Amygdala (tissue), 56 donors: ENCODE measurements at places on chromosomes 3 and 15.

DNA sequence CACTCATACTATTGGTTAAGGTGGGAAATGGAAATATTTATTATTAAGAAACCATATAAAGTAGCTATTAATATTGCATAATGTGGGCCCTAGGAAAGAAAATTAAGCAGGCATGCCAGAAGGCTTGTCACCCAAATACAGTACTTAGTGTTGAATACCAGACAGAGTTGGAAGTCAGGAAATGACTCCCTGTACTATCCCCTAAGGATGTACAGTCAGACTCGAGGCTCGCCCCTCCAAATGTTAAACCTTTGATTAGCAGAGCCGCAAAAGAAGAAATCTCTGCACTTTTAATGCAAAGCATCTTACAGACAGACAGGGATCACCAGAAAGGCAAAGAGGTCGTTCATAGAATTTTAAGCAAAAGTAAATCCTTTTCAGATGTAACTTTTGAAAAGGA, 11.3 kb upstream of the RBSN start:
- DNase-seq: no peak

- DNase-seq: no peak
These were observed 19.3 kb upstream of the PRR23E start for GRCh38 chr3:127173516-127174166.

GRCh38 chr3:126355251-126355650, 2.0 kb downstream of the KLF15 start:
- no peak for DNase-seq

GRCh38 chr3:122977746-122978466, 49.7 kb downstream of the SEMA5B start:
- no peak for DNase-seq
